Activated CD4-positive, alpha-beta T cell treated with anti-CD3 and anti-CD28 coated beads, Interleukin-2, amount 10 ng/mL, durations not matched to agents 24 days and 14 days (primary cell): ENCODE measurements at places on chromosomes 2 and 18.

GRCh38 chr2:123864416-123864815 lies 160.7 kb upstream of the CNTNAP5 start:
- H3K36me3 ChIP-seq, result no peaks in the 10 kb centered on the region
- H3K4me3 ChIP-seq, result no peak overlapping the region
- H3K27me3 ChIP-seq, result no peaks in the 10 kb centered on the region
- no peaks in the 10 kb centered on the region for H3K4me1 ChIP-seq
- no peak overlapping the region for H3K27ac ChIP-seq
- DNase-seq, result no peak

DNA sequence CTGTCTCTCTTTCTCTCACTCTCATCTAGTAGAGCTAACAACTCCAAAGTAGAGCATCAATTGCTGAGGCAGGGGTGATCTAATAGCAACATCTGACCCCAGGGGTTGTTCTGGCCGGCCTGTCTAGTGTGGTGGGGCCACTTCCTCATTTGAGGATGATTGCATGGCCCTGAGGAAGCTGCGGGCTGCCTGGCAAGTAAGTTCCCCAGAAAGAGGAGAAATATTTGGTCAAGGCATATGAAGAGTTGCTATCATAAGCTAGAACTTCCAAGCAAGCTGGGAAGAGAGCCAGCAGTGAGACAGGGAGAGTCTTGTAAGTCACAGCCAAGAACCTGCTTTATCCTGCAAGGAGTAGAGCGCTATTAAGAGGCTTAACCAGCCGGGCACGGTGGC lies 50.8 kb upstream of the TMEM87B start:
- peaks cover 9% of the 10 kb centered on the region for H3K4me1 ChIP-seq
- DNase-seq, result no peak
- no peaks in the 10 kb centered on the region for H3K36me3 ChIP-seq

DNA sequence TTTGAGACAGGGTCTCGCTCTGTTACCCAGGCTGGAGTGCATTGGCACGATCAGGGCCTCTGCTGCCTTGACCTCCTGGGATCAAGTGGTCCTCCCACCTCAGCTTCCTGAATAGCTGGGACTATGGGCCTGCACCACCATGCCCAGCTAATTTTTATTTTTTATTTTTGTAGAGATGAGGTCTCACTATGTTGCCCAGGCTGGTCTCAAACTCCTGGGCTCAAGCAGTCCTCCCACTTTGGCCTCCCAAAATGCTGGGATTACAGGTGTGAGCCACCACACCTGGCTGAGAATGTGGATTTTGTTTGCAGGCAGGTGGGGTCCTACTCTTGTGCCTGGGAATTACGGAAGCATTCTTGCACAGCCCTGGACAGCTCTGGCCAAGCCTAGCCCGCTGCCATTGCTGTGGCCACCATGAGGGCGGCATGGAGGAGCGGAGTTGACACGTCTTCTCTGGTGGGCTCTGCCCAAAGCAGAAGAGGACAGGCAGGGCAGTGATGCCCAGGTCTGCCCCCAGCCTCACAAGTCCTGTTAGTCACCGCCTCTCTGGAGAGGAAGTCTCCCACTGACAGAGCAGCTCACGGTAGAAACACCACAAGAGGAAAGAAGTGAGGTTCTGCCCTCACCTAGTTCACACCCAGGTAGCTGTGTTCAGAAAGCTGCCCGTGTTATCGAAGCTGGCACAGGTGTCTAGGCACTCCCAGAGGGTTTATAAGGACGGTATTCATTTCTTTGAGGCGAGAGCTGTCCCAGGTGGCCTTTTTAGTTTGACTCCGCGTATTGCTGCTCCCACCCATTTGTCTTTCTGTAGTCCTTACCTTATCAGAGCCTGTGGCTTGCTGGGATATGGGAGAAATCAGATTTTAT lies 46.2 kb downstream of the ARMC9 start:
- H3K27me3 ChIP-seq, result no peaks in the 10 kb centered on the region
- no peak overlapping the region for H3K27ac ChIP-seq
- no peak for DNase-seq
- no peak overlapping the region for H3K4me3 ChIP-seq

DNA sequence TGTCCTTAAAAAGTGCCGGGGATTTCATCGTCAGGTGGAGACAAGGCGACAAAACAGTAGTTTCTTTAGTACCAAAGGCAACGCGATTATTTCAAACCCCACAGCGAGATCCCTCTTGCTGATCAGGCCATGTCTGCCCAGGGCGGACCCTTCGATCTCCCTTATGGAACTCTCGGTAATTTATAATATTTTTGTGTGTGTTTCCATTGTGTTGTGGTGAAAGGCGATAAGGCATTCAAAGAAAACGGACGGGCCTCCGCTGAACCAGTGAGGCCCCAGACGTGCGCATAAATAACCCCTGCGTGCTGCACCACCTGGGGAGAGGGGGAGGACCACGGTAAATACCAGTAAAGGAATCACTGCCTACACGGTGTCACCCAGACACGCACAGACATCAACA lies 1.4 kb upstream of the GAD1 start:
- H3K27ac ChIP-seq, result peak overlapping the region; percentile 78
- no peak for DNase-seq
- peak overlapping the region; percentile 83 for H3K4me3 ChIP-seq
- H3K4me1 ChIP-seq, result peaks cover 28% of the 10 kb centered on the region

DNA sequence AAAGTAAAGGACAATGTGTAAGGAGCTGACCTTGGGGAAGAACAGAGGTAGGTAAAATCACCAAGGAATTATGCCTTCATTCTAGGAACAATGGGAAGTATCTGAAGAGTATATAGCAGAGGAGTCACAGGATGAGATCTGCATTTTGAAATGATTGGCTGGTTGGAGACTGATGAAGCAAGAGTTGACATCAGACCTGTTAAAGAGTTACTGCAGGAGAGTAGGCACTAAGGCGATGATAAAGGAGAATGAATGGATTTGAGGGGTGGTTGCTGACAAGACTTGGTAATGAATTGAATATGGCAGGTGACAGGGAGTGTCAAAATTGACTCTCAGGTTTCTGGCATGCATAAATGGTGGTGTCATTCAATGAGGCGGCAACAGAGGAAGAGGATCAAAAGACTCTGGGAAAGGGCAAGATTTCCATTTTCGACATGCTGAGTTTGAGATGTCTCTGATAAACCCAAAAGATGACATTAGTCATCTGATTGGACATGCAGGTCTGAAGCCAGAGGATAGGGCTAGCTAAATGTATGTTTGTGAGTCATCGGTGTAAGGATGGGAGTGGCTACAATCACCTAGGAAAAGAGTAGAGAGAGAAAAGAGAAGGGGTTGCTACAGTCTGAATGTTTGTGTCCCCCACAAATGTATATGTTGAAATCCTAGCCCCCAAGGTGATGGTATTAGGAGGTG lies 236.5 kb downstream of the DYM start:
- no peak overlapping the region for H3K27ac ChIP-seq
- peaks cover 14% of the 10 kb centered on the region for H3K4me1 ChIP-seq
- no peaks in the 10 kb centered on the region for H3K27me3 ChIP-seq
- no peak overlapping the region for H3K4me3 ChIP-seq

GRCh38 chr18:44689736-44690135 lies 9.0 kb downstream of the SETBP1 start:
- no peak overlapping the region for H3K4me3 ChIP-seq
- H3K4me1 ChIP-seq, result peaks cover 13% of the 10 kb centered on the region
- peaks cover 54% of the 10 kb centered on the region for H3K27me3 ChIP-seq
- DNase-seq, result no peak
- H3K36me3 ChIP-seq, result peaks cover 4% of the 10 kb centered on the region
- no peak overlapping the region for H3K27ac ChIP-seq

DNA sequence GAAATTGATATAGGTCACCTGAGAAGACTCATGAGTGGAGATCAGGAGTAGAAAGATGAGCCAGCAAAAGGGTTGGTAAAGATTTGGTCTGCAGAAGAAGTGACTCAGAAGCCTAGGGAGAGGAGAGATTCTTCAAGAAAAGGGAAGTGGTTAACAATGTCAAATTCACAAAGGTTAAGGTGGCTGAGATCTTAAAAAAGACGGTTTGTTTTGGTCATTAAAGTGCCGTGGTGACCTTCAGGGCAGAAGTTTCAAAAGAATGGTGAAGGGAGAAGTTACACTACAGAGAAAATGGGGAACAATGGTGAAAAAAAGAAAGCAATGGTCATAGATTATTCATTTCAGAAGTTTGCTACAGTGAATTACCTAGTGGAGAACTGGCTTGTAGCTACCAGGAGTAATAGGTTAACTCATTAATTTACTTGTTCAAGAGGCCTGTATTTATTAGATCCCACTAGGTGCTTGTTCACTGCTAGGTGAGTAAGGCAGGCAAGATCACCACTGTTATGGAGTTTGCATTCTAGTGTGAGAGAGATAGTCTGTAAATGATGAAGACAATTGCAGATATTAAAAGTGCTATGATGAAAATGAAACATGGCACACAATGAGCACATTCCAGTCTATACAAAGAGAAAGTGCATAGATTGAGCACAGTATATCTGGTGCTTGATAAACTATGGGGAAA lies 43.0 kb downstream of the FBXO48 start:
- peak; percentile 64 for DNase-seq
- H3K4me1 ChIP-seq, result peaks cover 3% of the 10 kb centered on the region
- H3K27ac ChIP-seq, result no peak overlapping the region
- peaks cover 12% of the 10 kb centered on the region for H3K27me3 ChIP-seq
- no peak overlapping the region for H3K4me3 ChIP-seq

- no peak overlapping the region for H3K4me3 ChIP-seq
- H3K36me3 ChIP-seq, result no peaks in the 10 kb centered on the region
- H3K4me1 ChIP-seq, result no peaks in the 10 kb centered on the region
- no peak for DNase-seq
- H3K27me3 ChIP-seq, result no peaks in the 10 kb centered on the region
Observed at GRCh38 chr2:184006998-184007397, 591.3 kb upstream of the ZNF804A start.

GRCh38 chr2:45707661-45708060 lies 56.2 kb downstream of the PRKCE start:
- H3K36me3 ChIP-seq, result peaks cover 9% of the 10 kb centered on the region
- H3K27me3 ChIP-seq, result no peaks in the 10 kb centered on the region
- DNase-seq, result no peak
- H3K4me3 ChIP-seq, result no peak overlapping the region
- H3K4me1 ChIP-seq, result no peaks in the 10 kb centered on the region

DNA sequence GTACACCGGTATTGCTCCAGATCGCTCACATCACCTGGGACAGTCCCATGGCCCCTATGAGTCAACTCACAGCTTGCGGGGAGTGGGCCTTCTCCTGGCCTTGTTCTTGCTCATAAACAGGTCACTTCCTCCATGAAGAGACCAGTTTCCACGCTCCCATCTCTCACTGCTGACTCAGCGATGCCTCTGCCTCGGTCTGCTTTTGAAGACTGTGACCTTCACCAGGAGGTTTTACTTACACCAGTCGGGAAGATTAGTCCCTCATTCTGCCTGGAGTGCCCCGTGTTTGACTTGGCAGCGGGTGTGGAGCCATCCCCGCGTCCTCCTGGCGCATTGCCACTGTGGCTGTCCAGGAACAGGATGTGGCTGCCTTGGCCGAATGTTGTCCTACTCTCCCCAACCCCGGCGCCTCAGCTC lies 159.8 kb downstream of the RHBDD1 start:
- no peak for DNase-seq
- H3K4me3 ChIP-seq, result no peak overlapping the region
- H3K27me3 ChIP-seq, result no peaks in the 10 kb centered on the region
- H3K27ac ChIP-seq, result peak overlapping the region; percentile 44
- peaks cover 13% of the 10 kb centered on the region for H3K4me1 ChIP-seq

GRCh38 chr2:207090389-207090788 lies 75.4 kb downstream of the KLF7 start:
- no peak for DNase-seq
- peaks cover 40% of the 10 kb centered on the region for H3K36me3 ChIP-seq
- no peak overlapping the region for H3K27ac ChIP-seq

- no peaks in the 10 kb centered on the region for H3K4me1 ChIP-seq
- DNase-seq, result no peak
- H3K27me3 ChIP-seq, result no peaks in the 10 kb centered on the region
- no peaks in the 10 kb centered on the region for H3K36me3 ChIP-seq
- H3K27ac ChIP-seq, result no peak overlapping the region
- H3K4me3 ChIP-seq, result no peak overlapping the region
Observed at GRCh38 chr2:127172306-127172705, 47.8 kb downstream of the CYP27C1 start.

DNA sequence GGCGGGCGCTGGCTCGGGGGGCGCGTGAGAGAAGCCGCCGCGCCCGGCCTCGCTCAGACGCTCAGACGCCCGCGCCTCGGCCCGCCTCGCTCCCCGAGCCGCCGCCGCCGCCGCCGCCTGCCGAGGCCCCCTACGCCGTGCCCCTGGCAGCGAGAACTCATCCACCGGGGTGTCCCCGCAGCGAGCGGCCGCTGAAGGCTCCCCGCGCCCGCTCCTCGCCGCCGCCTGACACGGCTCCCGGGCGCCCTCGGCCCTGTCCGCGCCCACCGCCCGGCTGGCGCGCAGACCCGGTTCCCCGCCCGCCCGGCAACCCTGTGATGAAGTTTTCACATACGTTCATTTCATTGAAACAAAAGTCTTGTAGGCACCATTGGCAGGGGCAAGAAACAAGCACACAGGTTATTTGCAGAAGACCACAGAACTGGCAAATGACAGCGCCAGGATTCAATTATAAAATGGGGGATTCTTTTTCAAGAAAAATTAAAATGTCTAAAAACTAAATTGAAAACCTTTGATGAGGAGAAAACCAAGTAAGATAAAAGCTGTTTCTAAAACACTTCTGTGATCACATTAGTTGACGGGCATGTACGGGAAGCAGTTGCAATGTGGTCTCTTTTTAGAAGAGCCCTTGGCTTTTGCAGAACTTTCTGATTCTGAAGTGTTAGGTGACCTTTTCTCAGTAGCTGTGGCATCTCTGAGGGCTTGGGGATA lies 50.5 kb upstream of the TUBA3D start:
- H3K4me1 ChIP-seq, result peaks cover 7% of the 10 kb centered on the region
- no peak overlapping the region for H3K27ac ChIP-seq
- peak; percentile 71 for DNase-seq
- peaks cover 68% of the 10 kb centered on the region for H3K27me3 ChIP-seq

- H3K4me1 ChIP-seq, result no peaks in the 10 kb centered on the region
- H3K36me3 ChIP-seq, result no peaks in the 10 kb centered on the region
- DNase-seq, result no peak
- H3K27me3 ChIP-seq, result no peaks in the 10 kb centered on the region
Observed at GRCh38 chr2:33929467-33929866, 330.4 kb upstream of the FAM98A start.

GRCh38 chr2:99636144-99637034 lies 146.6 kb upstream of the REV1 start:
- no peaks in the 10 kb centered on the region for H3K27me3 ChIP-seq
- DNase-seq, result no peak
- no peak overlapping the region for H3K4me3 ChIP-seq
- no peak overlapping the region for H3K27ac ChIP-seq
- H3K4me1 ChIP-seq, result no peaks in the 10 kb centered on the region

- peak within 1 kb of the TSS; percentile 95 for H3K4me3 ChIP-seq
- peaks cover 15% of the 10 kb centered on the region for H3K27me3 ChIP-seq
- H3K4me1 ChIP-seq, result peaks cover 37% of the 10 kb centered on the region
- DNase-seq, result peak; percentile 91
Observed at GRCh38 chr18:5295231-5295920, at the start of gene ZBTB14. TSS of gene ZBTB14 (minus strand) at chr18:5295726. CDS start at chr18:5293246, 2,480 bp downstream.
